ENCODE measurements at places on chromosomes 4 and X. TPM values are rescaled to one million over a fixed set of nuclear protein-coding genes. Genes with fewer than 3 reads are reported as not detected.

DNA sequence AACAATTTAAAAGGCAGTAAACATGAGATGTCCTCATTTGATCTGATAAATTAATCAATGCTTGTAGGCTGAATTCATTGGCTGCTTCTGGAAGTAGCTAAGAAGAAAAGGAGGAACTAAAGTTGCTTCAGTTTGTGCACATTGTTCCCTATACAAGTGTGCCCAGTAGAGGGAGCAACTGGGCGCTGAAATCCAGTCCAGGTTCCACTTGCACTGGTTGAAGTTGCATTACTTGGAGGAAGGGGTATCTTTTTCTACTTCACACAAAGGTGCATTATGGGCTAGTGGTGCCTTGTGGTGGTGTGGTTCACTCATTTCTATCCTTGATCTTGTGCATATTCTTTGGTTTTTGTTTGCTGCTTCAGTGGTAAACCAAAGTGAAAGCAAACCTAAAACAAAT is 67.9 kb upstream of the SOX3 start:
- DNase-seq: no peak

GRCh38 chr4:173855015-173855414 is 325.0 kb upstream of the HAND2 start:
- DNase-seq: no peak

DNA sequence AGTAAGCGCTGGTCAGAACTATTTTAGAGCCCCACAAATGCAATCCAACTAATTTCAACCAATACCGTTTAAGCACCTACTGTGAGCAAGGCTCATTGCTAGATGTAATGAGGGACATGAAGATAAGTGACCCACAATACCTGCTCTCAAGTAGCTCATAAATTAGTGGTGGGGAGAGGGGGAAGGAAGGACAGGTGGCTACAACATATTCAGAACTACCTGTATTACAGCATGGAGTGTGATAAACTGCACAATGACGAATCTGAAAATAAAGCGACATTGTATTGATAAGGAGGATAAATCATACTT is 311.6 kb upstream of the DIAPH2 start:
- no peak for DNase-seq

- no peak for DNase-seq
Measured at GRCh38 chrX:95956745-95957144, 727.9 kb upstream of the DIAPH2 start.

DNA sequence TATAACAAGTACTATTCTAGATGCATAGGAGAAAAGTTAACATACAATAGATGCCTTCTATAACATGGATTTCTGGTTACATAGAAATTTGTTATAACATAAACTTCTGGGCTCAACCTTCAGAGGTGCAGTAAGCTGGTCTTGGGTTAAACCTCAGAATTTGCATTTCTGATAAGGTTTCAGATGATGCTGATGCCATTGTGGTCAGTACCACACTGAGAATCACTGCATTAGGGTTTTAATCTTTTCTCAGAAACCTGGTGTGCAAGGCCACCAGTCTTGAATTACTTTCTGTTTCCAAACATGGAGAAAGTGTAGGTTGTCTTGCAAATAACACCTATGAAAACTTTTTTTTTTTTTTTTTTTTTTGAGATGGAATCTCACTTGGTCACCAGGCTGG is 146.2 kb downstream of the SPOCK3 start:
- DNase-seq: no peak

Gene AMBN
- total RNA-seq: not detected

Gene GRID2
- 26.1 TPM for total RNA-seq

Gene RAB41
- total RNA-seq: not detected
